ENCODE measurements at places on chromosomes 3 and 15. TPM values are rescaled to one million over a fixed set of nuclear protein-coding genes. Genes with fewer than 3 reads are reported as not detected.
A peak's percentile ranks its signal among the peaks of the same experiment; 100 is the strongest.

- H3K27me3 ChIP-seq: no peaks in the 10 kb centered on the region
- DNase-seq: no peak
- no peaks in the 10 kb centered on the region for H3K4me1 ChIP-seq
- H3K36me3 ChIP-seq: no peaks in the 10 kb centered on the region
- H3K27ac ChIP-seq: no peak overlapping the region
Observed at GRCh38 chr3:27089068-27089467, 280.1 kb downstream of the NEK10 start.

DNA sequence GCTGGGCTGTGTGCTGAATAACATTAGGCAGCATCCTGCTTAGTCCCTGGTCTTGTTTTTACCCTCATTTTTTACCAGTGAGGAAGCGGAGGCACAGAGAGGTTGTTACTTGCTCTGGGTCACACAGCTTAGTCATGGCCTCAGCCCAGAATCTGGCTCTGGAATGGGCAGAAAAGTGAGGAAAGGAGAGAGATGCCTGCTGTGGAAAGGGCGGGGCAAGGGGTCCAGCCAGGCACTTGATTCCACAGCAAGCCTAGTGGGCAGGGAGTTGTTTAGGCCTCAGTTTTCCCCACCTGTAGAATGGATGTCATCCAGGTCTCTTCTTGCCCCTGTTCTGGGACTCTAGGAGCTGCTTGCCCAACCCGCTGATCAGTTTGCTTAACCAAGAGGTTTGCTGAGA lies 35.9 kb downstream of the SLC6A6 start:
- no peaks in the 10 kb centered on the region for H3K27me3 ChIP-seq
- DNase-seq: no peak
- peaks cover 61% of the 10 kb centered on the region for H3K4me1 ChIP-seq
- H3K27ac ChIP-seq: no peak overlapping the region
- H3K36me3 ChIP-seq: no peaks in the 10 kb centered on the region
- no peak overlapping the region for H3K4me3 ChIP-seq

GRCh38 chr15:39429898-39430357 lies 151.0 kb upstream of the THBS1 start:
- peaks cover 23% of the 10 kb centered on the region for H3K4me1 ChIP-seq
- no peaks in the 10 kb centered on the region for H3K36me3 ChIP-seq
- H3K27ac ChIP-seq: no peak overlapping the region
- no peak for DNase-seq
- H3K27me3 ChIP-seq: peaks cover 25% of the 10 kb centered on the region

ERICH6 gene
- 3.7 TPM for total RNA-seq

MELTF gene
- total RNA-seq: 2.4 TPM

DNA sequence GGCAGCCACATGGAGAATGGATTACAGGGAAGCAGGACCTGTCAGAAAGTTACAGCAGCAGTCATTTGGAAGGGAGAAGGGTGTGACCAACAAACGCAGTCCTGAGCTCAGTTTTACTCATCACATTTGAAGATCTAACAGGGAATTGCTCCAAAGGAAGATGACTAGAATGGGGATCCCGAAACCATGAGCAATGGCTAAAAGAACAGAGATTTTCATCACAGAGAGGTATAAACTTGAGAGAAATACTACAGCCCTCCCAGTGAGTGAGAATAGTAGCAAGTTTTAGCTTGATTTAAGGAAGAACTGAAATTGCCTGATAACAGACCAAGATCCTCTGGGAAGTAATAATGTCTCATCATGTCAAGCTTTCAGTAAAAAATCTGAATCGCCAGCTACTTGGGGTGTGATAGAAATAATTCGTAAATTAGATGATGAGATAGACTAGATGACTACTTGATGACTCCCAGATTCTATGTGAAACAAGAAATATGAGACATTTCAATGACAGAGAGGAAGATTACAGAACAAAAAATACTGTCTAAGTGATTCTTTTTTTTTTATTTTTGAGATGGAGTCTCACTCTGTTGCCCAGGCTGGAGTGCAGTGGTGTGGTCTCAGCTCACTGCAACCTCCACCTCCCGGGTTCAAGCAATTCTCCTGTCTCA lies 16.9 kb downstream of the CD47 start:
- DNase-seq: no peak
- no peaks in the 10 kb centered on the region for H3K27me3 ChIP-seq
- peaks cover 66% of the 10 kb centered on the region for H3K36me3 ChIP-seq
- H3K27ac ChIP-seq: no peak overlapping the region
- peaks cover 7% of the 10 kb centered on the region for H3K4me1 ChIP-seq

GRCh38 chr3:114775395-114775794 lies 371.7 kb downstream of the ZBTB20 start:
- DNase-seq: no peak
- H3K27ac ChIP-seq: no peak overlapping the region
- no peaks in the 10 kb centered on the region for H3K4me1 ChIP-seq
- H3K27me3 ChIP-seq: no peaks in the 10 kb centered on the region
- no peak overlapping the region for H3K4me3 ChIP-seq

- no peak for DNase-seq
- H3K4me3 ChIP-seq: no peak overlapping the region
- H3K27ac ChIP-seq: no peak overlapping the region
- no peaks in the 10 kb centered on the region for H3K36me3 ChIP-seq
- H3K27me3 ChIP-seq: no peaks in the 10 kb centered on the region
Observed at GRCh38 chr3:172192830-172193415, 153.5 kb downstream of the FNDC3B start.

DNA sequence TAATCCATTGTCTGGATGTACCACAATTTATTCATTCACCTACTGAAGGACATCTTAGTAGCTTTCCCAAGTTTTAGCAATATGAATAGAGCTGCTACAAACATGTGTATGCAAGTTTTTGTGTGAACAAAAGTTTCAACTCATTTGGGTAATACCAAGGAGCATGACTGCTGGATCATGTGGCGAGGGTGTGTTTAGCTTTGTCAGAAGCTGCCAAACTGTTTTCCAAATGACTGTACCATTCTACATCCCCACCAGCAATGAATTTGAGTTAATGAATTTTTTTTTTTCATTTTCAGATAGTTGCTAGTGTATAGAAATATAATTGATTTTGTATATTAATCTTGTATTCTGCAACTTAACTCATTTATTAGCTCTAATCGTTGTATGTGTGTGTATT lies 20.0 kb upstream of the ELP6 start:
- no peak overlapping the region for H3K27ac ChIP-seq
- H3K4me1 ChIP-seq: no peaks in the 10 kb centered on the region
- no peak overlapping the region for H3K4me3 ChIP-seq
- H3K27me3 ChIP-seq: no peaks in the 10 kb centered on the region
- DNase-seq: no peak
- H3K36me3 ChIP-seq: no peaks in the 10 kb centered on the region

DNA sequence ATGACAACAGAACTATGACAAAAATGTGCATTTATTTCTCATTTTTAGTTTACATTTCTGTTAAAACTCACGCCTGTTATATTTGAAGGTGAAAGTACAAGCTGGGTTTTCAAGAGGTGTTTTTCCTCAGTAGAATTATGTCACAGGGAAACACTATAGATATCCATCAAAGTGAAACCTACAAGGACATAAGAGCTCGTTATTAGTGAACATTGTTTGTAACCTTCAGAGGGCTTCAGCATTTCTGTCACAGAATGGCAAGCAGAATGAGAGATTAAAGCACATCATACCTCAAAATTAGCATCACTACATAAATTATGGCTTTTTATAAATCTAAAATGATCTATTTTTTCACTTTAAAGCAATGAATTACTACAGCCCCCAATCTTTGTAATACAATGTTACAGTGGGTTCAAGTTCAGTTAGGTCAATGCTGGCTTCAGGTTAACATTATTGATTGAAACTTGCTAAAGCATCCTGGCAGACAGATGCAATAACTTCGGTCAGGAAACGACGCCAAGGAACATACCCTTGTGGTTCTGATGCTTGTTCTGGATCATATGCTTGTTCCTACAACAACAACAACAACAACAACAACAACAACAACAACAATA lies 405.6 kb downstream of the CADM2 start:
- no peak for DNase-seq
- H3K4me3 ChIP-seq: no peak overlapping the region
- no peaks in the 10 kb centered on the region for H3K4me1 ChIP-seq

IL17RD gene
- 0.08 TPM for total RNA-seq

DNA sequence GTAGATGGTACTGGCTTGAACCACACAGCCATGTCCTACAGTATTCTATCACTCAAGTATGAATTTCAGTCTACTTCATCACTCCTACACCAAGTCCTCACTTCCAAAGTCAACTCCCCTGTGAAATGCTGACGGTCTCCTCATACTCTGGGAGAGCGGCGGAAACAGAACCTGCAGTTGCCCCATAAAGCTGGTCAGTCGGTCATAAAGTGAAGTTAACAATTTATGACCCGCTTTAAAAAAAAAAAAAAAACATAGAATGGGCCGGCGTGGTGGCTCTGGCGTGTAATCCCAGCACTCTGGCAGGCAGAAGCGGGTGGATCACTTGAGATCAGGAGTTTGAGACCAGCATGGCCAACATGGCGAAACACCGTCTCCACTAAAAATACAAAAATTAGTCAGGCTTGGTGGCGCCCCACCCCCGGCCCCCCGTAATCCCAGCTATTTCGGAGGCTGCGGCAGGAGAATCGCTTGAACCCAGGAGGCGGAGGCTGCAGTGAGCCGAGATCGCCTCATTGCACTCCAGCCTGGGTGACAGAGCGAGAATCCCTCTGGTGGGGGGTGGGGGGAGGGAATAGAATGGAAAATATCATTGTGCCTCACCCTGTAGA lies 2.1 kb downstream of the TRANK1 start:
- H3K27ac ChIP-seq: no peak overlapping the region
- H3K36me3 ChIP-seq: no peaks in the 10 kb centered on the region
- H3K27me3 ChIP-seq: no peaks in the 10 kb centered on the region
- peaks cover 18% of the 10 kb centered on the region for H3K4me1 ChIP-seq
- H3K4me3 ChIP-seq: no peak overlapping the region

GRCh38 chr3:122987231-122987630 lies 40.3 kb downstream of the SEMA5B start:
- H3K27ac ChIP-seq: no peak overlapping the region
- no peaks in the 10 kb centered on the region for H3K36me3 ChIP-seq
- H3K4me1 ChIP-seq: no peaks in the 10 kb centered on the region

KNG1 gene
- total RNA-seq: not detected

PARP9 gene
- 23.8 TPM for total RNA-seq

AP3B2 gene
- not detected for total RNA-seq

GRCh38 chr3:188051801-188052168 lies 102.2 kb upstream of the LPP start:
- no peaks in the 10 kb centered on the region for H3K36me3 ChIP-seq
- no peak overlapping the region for H3K27ac ChIP-seq
- H3K4me1 ChIP-seq: peaks cover 19% of the 10 kb centered on the region
- H3K4me3 ChIP-seq: no peak overlapping the region
- H3K27me3 ChIP-seq: no peaks in the 10 kb centered on the region

DNA sequence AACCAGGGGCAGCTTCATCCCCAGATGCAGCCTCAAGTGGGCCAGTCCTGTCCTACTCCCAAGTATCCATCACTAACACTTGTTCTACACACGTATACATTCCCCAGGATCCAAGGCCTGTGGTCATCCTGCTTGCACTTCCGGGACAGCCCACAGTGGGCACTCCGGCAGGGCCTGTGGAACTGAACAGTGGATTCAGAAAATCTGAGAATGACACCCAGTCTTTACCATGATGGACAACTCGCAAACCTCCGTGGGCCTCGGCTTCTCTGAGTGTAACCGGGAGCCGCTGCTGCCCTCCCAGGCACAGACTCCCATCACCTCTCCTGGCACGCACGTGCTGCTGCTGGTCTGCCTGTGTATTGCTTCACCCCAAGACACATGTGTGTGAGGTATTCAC lies 59.6 kb downstream of the ATP10A start:
- H3K36me3 ChIP-seq: no peaks in the 10 kb centered on the region
- H3K27ac ChIP-seq: no peak overlapping the region
- no peaks in the 10 kb centered on the region for H3K27me3 ChIP-seq
- no peak for DNase-seq

NDUFAF3 gene
- total RNA-seq: 72.9 TPM

HAPLN3 gene
- total RNA-seq: 10.4 TPM

NOX5 gene
- 0.20 TPM for total RNA-seq

DNA sequence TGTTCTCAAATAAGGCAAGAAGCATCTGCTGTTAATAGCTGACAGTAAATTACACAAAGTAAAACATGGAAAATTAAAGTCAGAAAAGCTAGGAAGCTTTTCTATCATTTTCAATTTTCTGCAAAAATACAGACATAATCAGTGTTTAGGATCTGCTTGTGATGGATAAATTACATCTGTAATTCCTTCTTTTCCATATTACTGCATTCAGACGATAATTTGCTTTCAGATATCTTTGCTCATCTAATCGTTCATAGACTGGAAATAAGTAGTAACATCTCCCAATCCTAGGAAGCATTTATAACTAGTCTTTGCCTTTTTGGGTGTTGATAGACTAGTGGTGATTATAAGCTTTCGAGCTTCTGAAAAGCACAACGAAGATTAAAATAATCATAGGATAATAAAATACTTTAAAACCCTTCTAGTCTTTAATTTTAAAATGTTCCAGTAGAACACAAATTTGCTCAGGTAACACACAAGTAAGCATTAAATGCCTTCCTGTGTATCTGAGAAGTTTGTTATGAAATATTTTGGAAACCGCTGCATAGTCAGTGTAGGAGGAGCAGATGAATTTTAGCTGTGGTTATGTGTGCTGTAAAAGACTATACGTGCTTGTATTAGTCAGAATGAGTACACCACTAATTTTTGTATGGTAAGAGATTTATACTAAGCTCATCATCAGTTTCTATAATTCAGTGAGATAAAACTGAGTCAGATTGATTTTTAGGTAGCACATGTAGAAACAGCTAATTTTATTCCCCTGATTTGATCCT lies 41.0 kb downstream of the MBNL1 start:
- no peaks in the 10 kb centered on the region for H3K27me3 ChIP-seq
- H3K36me3 ChIP-seq: peaks cover 23% of the 10 kb centered on the region
- peaks cover 16% of the 10 kb centered on the region for H3K4me1 ChIP-seq
- H3K4me3 ChIP-seq: no peak overlapping the region
- H3K27ac ChIP-seq: peak overlapping the region; percentile 18

DNA sequence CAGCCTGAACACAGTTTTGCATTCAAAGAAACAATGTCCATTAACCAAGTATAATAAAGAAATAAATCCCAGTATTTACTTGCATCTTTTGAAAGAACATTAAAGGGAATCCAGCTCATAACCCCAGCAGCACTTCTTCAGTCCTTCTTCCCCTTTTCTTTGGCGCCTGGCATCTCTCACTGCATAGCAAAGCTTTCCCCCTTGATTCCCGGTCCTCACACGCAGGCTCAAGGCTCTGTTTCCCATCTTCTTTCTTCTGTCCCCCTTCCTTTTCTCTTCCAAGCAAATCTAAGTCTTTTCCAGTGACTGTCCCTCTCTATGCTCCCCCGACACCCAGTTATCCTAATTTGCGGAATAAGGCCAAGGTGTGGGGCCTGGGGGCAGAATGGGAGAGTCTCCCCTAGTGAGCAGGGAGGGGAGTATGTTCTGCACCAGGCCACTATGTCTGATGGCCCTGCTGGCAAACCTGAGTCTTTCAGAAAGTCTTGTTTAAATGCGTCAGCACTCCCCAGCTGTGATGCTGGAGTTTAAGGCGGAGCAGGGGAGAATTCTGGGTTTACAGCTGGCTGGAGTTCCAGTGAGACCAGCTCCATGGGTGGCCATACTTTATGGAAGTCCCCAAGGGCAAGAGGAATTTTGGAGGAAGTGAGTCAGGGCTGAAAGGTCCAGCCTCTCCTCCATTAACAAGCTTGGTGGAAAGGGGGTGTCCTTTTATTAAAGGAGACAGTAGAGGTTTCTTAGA lies 42.1 kb downstream of the GOLGA6A start:
- H3K4me3 ChIP-seq: no peak overlapping the region
- DNase-seq: no peak
- no peak overlapping the region for H3K27ac ChIP-seq
- no peaks in the 10 kb centered on the region for H3K4me1 ChIP-seq
- peaks cover 37% of the 10 kb centered on the region for H3K36me3 ChIP-seq
